Hematopoietic multipotent progenitor cell treated with erythropoietin and hydrocortisone succinate and interleukin-3 and kit ligand, for 17 days (in vitro differentiated cells): ENCODE measurements at places on chromosomes 12 and 14.

- DNase-seq = no peak
These were observed 8.4 kb downstream of the GSC start for GRCh38 chr14:94761348-94761996.

- no peak for DNase-seq
These were observed 63.1 kb upstream of the FOXG1 start for GRCh38 chr14:28703482-28703881.

GRCh38 chr12:132456944-132457495 is 32.9 kb upstream of the FBRSL1 start:
- DNase-seq = no peak

DNA sequence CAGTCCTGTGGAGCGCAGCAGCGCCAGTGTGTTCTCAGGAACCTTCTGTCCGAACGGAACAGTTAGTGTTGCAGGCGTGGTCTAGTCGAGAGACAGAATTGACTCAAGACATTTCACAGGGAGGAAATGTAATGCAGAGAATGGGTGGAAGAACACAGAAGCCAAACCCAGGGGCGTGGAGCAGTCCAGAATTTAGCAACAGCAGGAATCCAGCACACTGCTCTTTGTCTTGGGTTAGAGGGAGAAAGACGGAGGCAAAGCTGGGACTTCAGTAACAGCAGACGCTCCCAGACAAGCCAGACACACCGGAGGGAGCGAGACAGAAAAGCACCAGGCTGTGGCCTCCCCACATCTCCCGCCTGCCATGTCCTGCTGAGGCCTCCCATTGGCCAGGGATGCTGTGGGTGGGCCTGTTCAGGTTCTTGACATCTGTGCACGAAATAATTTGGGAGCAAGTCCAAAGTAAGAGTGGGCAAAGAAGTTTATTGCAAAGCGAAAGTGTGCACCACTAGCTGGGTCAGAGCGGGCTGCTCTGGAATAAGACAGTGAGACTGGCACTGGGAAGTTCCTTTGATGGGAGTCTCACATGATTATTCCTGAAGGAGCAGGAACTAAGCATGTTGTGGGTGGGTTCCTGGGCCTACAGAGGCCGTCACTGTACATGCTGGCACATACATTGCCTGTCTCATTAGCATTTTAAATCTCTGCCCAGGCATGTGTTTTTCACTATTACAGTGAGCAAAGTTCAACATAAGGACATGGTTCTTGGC is 339.3 kb upstream of the SFSWAP start:
- no peak for DNase-seq

GRCh38 chr12:120905856-120906384 is 1.8 kb upstream of the SPPL3 start:
- DNase-seq = peak; percentile 13

GRCh38 chr14:76022991-76023390 is 37.4 kb downstream of the IFT43 start:
- DNase-seq = no peak

DNA sequence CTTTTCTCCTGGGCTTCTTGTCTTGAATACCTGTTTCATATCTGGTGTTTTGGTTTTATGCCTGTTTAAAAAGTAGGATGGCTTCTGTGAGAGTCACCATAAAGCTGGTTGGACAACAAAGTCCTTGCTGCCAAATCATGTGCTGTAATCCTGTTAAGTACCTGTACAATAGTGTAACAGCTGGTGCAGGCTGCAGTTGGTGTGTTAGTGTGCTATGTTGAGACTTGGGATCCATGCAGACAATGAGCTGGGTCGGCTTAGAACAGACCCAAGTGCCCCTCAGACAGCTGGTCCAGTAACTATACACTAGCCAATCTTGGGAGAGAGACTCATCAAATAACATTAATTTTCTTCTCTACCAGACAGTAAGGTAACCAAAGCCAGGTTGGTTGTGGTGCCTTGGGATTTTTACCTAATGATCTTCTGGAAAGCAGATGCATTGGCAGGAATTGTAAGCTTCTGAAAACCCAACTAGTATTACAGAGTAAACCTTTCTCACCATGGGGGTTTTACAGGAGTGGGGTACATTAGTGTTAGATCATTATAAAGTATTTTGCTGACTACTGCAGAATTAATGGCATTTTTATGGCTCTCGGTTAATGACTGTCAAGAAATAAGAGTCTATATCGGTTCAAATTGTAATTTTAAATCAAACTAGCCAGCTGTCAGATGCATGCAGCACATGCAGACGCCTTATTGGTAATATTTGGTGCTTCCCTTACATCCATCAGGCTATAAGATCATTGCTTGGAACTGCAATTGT is 231.2 kb downstream of the PDZRN4 start:
- DNase-seq = no peak

GRCh38 chr12:22593864-22594263 is 31.1 kb upstream of the ETNK1 start:
- no peak for DNase-seq

DNA sequence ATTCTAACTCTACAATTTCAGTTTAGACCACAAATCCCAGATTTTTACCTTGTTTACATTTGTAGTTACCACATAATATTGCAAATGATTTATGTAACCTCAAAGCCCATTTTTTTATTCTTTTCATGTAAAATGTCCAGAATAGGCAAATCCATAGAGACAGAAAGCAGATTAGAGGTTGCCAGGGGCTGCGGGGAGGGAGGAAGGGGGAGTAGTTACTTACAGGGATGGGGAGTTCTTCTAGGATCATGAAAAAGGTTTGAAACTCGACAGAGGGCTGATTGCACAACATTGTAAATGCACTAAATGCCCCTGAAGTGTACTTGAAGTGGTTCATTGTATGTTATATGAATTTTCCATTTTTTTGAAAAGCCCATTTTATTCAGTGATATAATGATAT is 66.5 kb downstream of the PPP2R5C start:
- DNase-seq = no peak

GRCh38 chr12:67457778-67458665 is 188.9 kb downstream of the CAND1 start:
- no peak for DNase-seq

GRCh38 chr12:58504143-58504938 is 416.0 kb downstream of the LRIG3 start:
- no peak for DNase-seq

DNA sequence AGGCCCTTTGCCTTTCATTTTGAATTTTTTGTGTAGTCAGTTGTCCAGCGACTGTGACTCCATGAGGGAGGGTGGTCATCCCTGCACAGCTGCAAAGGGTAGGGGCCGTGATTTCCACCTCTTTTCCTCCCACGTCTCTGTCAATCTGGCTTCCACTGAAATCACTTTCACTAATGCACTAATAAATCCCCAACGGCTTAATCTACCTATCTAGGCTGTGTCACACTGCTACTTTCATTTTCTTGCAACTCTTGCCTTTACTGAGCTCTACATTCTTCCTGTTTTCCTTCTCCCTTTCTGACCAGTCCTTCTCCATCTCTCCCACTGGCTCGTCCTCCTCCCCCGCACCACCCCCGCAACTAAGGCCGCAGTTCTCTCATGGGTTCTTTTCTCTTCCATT is 212.3 kb upstream of the FOXN3 start:
- no peak for DNase-seq

DNA sequence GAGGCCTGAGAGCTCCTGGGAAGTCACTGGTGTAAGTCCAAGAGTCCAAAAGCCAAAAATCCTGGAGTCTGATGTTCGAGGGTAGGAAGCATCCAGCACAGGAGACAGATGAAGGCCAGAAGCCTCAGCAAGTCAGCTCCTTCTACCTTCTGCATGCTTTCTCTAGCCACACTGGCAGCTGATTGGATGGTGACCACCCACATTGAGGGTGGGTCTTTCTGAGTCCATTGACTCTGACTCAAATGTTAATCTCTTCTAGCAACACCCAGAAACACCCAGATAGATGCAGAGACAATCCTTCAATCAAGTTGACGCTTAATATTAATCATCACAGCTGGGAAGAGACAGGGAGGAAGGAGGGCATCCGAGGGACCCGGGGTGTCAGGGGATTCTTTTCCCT is 305.8 kb downstream of the AACS start:
- no peak for DNase-seq

- peak; percentile 80 for DNase-seq
These were observed 2.6 kb upstream of the PRKAB1 start for GRCh38 chr12:119665164-119665929.

DNA sequence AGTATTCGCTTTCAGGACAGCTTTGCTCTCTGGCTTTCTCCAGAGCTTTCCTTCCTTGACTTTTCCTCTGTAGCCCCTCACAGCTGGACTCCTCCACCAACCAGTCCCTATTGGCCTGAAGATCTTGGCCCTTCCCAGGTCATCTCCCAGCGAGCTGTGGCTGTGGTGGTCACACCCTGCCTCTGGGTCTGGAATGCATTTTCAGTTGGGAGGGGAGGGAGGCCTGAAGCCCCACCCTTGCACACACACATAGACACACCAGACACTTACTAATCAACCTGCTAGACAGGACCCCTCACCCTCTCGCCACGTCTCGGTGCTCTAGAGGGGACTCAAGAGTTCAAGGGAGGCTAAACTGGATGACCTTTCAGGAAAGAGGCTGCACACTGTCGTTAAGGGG is 13.9 kb downstream of the JDP2 start:
- no peak for DNase-seq

- DNase-seq = no peak
These were observed 9.2 kb downstream of the KRT1 start for GRCh38 chr12:52670961-52671360.

DNA sequence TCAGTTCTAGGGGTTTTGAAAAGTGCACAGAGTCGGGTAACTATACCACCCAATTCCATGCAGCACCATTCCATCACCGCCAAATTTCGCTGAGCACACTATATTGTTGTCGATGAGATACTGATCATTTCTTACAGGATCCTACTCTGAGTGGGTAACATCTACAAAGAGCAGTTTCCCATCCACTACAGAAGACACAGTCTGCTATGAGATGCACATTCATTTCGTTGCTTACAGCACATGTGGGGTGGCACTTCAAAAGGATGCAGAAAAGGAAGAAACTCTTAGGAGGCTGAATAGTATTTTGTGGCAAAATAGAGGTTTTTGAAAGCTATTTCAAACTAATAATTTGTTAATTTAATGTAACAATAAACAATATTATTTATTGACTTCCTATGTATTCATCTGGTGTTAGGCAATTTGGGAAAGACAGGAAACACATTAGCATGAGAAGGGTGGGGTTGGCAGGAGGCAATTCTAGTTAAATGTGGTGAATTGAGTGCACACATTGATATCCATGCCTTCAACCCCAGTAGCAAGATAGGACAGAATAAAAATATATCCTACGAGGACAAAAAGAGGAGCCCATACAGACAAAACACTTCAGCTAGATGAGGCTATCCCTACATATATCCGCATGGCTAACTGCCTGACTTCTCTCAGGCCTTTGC is 186.8 kb upstream of the PARP11 start:
- DNase-seq = no peak

- no peak for DNase-seq
These were observed 84.0 kb downstream of the LRP6 start for GRCh38 chr12:12182703-12183365.

DNA sequence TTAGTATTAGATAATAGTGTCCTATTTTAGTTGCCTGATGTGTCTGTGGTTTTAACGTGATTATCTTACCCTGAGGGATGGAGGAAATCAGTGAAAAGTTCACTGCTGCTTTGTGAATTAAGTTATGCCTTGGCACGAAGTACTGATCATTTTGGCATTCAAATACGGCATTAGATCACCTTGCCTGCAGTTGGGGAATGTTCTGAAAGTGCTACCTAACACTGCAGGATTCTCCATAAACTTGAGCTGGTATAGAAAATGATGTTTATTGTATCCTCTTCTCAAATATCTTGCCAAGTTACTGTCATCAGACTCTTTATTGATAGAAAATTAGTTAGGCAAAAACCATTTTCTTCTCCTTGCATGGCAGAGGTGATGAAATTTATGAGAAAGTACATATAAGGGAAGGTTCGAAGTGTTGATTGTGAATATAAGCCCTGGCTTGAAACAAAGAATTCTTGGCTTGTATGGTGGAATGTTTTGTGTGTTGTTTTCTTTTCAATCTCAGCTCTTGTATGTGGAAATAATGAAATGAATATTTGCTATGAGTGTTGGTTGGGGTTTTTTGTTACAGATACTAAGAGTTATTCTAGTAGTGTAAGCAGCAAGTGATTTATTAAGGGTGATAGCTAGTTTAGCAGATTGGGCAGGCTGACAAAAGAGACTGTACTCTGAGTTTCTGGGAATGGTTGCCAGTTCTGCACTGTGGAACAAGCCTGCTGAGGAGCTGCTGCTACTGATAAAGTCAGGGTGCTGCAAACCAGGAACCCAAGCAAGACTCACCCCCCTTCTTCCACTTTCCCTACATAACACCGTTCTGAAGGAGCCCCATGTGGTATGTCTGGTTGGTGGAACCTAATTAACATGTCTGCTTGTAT is 448.3 kb downstream of the PCNX1 start:
- DNase-seq = no peak

DNA sequence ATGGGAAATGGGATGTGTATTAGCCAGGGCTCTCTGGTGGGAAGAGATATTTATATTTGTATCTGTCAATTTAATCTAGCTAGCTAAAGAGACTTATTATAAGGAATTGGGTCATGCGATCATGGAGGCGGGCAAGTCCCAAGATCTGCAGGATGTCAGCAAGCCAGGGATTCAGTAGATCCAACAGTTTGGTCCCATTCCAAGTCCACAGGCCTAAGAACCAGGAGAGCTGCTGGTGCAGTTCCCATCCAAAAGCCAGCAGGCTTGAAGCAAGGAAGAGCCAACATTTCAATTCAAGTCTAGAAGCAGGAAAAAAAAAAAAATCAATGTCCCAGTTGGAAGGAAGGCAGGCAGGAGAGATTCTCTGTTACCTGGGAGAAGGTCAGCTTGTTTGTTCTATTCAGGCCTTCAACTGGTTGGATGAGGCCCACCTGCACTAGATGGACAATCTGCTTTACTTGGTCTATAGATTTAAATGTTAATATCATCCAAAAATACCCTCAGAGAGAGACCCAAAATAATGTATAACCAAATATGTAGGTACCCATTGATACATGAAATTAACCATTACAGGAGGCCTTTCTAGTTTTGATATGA is 60.7 kb upstream of the BCAT1 start:
- no peak for DNase-seq

- DNase-seq = no peak
These were observed 5.5 kb downstream of the ITGA5 start for GRCh38 chr12:54413284-54414190.

GRCh38 chr14:31122098-31122611 is 85.4 kb downstream of the HECTD1 start:
- no peak for DNase-seq

DNA sequence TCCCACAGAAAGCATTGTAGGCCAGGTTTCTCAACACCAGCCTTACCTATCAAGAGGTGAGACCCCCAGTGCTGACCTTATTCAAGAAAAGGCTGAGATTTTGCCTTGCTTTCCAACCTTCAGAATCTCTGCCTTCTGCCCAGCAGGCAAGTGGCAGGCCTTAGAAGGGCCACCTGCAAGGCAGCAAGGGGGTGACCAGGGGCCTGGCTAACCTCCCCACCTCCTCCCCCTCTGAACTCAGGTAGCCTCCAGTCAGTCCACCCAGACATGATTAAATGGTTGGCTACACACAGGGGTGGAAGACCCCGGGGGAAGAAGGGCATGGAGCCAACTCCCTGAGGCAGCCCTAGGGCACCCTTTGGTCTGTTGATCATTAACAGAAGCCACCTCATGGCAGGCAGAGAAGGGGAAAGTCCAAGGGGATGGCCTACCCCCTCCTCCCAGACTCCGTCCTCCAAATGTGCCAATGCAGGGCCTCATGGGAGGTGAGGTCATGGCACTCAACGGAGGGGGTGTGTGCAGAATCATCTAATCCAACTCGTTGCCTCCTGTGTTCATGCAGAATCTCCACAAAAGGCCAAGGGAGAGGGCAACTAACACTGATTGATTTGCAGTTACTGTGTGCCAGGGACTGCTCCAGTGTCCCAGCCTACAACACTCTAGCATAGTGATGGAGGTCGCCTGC is 8.5 kb downstream of the ZFP36L1 start:
- no peak for DNase-seq
